Urothelium cell line (cell line): ENCODE measurements at places on chromosomes 12 and 14.

DNA sequence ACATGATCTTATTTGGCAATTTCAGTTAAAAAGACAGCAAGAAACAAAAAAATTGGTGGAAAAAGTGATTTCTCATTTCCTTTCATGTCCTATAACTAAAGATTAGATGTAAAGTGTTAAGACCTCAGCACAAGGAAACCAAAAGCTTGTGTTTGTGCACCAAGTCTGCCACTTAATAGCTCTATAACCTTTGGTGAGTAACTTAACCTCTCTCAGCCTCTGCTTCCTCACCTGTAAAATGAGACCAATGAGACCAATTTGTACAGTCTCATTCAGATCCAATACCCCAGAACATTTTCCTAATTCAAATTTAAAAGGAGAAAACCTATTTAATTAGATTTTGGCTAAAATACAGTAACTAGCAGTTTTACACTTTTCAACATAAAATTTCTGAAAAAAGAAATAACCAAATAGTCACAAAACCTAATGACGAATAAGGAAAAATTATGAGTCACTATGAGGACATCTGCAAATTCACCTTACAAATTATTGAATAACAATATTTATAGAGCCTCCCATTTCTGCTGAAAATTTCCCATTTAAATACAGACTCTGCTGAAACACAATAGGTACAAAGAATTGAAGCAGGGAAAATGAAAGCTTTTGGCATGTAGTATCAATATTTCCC, 71.1 kb downstream of the EPS8 start:
- no peak for DNase-seq

GRCh38 chr14:69695322-69696203, 71.4 kb upstream of the SRSF5 start:
- no peak for DNase-seq

GRCh38 chr12:23756416-23756815, 193.1 kb downstream of the SOX5 start:
- DNase-seq = no peak

DNA sequence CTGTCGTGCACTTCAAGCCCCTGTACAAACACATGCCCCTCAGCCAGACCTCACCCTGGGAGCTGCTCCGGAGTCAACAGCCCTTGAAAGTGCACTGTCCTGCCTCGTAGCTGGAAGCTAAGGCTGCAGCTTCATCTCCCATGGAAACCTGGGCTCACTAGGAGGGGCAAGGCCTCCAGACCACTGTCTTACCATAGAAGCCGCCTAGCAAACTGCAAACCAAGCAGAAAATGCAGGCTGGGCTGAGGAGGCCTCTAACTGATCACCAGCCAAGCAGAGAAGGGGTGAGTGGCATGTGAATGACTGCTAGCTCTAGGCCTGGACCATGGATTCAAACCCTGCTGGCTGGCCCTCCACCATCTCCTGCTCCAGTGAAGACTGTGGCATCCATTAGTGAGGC, 340.2 kb downstream of the CACNA1C start:
- DNase-seq = no peak

DNA sequence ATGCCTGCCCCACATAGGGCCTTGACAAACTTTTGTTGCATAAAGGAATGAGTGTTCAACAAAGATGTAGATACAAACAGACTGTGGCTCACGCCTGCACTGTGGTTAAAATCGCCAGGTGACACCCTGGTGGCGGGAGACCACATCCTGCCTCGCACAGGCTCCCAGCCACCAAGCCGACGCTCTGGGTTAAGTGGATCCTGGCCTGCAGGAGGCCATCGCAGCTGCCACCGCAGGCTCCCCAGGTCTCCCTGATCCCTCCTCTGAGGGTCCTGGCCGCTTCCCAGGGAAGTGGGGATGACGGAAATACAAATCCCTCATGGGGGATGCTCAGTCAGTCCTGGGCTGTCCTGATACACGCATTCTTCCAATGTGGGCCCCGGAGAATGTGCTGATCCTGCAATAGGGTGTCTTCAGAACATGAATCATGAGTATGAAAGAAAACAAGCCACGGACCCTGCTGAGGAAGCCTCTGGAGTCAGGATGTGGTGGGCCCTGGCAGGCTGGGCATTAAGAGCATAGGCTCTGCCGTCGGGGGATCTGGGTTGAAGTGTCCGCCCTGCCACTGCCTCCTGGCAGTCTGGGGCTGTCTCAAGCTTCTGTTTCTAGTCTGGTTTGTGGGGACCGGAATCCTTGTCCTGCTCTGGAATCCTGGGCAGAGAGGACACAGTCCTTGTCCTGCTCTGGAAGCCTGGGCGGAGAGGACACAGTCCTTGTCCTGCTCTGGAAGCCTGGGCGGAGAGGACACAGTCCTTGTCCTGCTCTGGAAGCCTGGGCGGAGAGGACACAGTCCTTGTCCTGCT, 53.5 kb upstream of the BEGAIN start:
- DNase-seq = peak; percentile 52

DNA sequence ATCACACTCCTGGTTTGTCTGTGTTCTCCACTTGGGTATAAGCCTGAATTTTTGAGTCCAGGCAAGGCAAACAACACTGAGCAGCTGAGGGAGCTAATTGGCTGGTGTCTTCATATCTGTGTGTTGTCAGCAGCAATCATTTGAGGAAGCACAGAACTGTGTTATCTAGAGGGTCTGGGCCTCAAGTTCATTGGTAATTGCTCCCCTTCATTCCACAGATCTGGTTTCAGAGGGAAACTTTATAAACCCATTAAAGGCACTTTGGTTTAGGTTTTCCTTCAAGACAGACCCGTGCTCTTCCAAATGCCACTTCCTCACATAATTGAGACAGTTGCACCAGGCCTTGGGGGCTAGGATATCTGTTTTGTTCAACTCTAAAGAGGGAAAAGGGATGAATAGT, 5.6 kb downstream of the DACT1 start:
- DNase-seq = no peak

DNA sequence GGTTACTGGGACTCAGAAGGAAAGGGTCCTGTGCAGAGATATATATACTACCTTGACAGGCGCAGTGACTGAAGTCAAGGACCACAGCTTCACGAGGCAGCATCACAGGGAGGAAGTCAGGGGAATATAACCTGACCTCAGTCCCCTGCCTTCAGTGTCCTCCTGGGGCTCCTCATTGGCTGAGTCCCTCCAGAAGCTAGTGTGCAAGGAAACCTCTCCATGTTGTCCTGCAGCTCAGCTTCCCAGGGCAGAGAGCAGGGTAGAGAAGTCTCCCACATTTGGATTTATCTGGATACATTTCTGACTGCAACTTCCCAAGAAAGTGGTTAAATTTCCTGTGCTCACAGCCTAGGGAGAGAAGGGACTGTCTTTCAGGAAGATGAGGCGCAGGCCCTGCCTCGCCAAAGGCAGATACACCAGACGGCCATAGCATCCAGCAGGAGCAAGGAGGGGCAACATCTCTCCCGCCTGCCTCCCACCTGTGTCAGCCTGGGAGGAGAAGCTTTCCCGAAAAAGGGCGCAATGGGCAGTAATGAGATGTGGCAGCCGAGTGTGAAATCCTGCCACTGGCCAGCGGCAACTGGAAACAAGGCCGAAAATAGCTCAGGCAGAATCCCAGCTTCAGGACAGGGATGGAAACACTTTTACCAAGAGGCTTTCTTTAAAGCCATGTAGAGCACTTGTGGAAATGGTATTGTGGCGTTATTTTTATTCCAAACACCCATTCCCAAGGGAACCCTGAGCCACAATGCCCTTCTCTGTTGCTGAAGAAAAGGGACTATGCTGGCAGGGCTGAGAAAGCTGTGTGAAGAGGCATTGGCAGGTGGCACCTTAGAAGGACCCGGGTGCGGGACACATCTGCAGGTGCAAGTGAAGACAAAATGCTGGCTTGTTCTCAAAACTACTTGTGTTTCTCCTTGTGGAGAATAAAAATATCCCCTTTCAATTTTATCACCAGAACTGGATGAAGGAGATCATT, 54.9 kb upstream of the HIF1A start:
- no peak for DNase-seq

DNA sequence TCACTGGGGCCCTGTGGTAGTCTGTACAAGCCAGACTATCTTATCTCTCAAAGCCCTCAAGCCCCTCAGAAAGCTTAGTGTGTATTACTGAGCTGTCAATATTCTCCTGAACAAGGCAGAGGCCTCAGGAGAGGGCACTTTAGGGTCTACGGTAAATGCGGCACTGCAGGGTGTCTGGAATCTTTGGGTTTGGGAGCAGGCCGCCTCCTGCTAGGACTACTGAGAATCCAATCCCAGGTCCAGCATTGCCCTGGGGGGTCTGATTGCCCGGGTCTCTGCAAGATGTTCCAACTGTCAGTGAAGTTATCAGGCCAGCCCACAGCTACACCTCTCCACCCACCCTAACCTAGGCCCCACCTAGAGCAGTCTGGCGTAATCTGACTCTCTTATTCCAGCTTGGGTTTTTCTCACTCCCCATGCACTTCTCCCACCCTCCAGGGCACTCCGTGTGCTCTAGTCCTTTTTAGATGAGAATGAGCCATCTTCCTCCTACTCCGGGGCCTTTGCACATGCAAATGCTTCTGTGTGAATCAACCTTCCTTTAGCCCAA, 4.3 kb upstream of the ZFP36L1 start:
- no peak for DNase-seq

GRCh38 chr12:124610629-124611558, 43.5 kb upstream of the NCOR2 start:
- DNase-seq = no peak

DNA sequence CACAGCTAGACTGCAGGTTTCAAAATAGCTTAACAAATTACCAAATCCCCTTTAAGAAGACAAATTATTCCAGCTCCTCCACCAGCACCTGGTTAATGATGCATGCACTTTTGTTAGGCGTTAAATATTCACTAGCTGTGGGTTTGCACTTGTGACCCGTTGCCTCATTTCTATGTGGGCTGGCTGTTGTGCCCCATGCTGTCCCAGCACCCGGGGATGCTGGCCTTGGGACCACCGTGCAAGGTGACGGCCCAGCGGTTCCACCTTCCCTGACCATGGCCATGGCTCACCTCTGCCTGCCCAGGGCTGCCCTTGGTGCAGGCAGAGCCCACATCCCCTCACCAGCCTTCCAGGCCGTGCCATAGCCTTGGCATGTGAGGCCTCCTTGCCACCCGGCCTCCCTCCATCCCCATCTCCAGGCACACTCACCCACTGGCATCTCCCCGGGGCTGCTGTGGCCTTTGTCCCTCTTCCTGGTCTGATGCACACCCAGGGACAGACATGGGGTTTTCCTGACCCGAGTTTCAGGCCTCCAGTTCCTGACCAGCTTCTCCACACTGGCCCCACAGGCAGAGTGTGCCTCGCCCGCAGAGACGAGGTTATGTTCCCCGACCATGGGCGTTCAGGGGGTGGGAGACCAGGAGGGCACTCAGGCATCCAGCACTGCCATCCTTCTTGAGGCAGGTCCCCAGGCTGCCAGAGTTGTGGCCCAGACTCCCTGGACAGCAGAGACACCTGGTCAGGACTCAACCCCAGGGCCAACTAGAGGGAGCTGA, 20.3 kb upstream of the C14orf180 start:
- DNase-seq = no peak

- peak; percentile 2 for DNase-seq
Measured at GRCh38 chr12:53115891-53116648, 12.8 kb downstream of the SOAT2 start.

DNA sequence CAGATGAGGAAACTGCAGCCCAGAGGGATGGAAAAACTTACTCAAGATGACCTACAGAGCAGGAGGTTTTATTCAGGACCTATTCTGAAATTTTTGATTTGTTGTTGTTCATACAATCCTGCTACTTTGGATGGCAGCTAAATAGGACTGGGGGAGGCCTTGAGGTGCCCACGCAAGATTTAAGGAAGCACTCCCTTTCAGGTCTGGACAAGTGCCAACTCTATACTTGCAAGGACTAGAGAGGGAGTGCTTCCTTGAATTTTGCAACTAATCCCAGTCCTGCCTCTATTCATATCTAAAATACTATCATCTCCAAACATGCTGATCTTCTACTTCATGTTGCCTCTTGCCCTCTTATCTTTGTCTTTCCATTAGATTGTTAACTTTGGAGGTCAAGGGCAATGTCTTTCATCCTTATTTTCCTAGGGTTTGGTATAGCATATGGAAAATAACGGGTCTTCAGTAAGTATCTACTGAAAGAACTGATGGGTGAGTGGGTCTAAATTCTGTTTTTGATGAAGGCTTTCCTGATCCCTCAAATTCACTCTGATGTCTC, 28.6 kb upstream of the PPM1H start:
- no peak for DNase-seq

DNA sequence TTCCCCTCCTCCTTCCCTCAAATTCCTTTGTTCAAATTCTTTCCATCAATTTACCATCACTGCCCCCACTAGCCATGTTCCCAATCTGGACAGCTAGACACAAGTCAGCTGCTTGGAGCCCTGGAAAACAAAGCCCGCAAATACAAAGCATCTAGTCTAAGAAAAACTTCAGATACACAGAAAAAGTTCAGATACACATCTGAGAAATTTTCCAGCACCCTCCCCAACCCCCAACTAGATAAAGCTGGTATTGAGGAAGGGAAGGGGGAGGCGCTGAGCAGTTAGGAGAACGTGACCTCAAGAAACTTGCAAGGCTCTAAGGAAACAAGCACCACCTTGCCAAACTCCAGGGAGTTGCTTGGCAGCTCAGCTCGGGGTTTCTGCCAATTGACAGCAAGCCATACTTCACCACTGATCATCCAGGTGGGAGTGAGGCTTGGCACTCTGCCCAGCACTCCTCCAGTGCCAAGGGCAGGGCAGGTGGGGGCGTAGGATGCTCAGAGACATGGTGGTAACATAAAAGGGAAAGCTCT, 5.1 kb upstream of the CNIH1 start:
- DNase-seq = peak; percentile 72

GRCh38 chr12:74169607-74170006, 368.0 kb upstream of the ATXN7L3B start:
- no peak for DNase-seq

DNA sequence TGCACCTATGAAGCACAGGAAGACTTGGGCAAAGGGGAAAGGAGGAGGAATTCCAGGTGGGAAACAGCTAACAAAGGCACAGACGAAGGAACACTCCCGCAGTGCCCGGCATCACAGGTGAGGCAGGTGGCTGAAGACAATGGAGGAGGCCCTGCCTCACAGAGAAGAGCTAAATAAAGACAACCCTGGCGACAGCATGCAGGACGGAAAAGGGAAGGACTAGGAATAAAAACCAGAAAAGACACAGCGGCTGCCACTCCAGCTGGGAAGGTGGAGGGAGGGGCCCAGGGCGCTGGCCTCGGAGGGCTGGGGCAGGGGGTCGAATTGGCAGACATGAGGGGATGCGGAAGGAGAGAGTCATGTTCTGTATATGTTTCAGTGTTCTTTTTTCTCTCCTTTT, 43.0 kb upstream of the ANO2 start:
- DNase-seq = no peak

- no peak for DNase-seq
Measured at GRCh38 chr12:101782273-101782731, 43.0 kb upstream of the SYCP3 start.

GRCh38 chr12:102483466-102483865, 3.1 kb upstream of the IGF1 start:
- no peak for DNase-seq

DNA sequence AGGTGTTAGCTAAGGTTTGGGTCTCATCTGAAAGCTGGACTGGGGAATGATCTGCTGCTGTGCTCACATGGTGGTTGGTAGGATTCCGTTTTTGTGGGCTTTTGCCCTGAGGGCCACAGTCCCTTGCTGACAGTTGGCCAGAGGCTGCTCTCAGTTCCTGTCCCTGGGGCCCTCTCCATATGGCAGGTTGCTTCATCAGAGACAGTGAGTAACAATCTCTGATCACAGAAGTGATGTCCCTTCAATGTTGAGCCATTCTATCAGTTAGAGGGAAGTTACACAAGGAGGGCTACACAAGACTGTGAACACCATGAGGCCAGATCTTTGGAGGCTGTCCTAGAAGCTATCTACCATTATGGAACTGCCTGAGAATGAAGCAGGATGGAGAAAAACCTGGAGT, 137.2 kb downstream of the AACS start:
- DNase-seq = no peak
